ENCODE measurements at places on chromosomes 3 and 15.

DNA sequence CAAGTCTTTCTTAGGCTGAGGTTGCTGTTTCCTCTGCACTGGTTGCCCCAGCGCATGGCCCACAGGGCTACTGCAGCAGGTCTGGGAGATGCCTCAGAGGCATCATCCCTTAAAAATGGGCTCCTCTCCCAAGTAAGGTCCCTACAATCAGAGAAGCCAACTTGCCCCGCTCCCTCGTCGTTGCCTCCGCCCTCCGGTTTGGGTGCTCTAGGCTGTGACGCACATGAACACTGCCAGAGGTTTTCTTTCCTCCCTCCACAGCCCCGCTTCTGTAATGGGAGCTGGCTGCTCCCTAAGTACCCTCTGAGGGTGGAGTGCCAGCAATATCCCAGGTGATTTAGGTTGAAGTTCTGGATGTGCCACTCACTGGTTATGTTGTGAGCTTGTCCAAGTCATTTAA lies 14.0 kb downstream of the MAGEF1 start:
- no peak for DNase-seq

GRCh38 chr15:89747708-89748682 lies 3.1 kb downstream of the MESP1 start:
- DNase-seq: no peak

GRCh38 chr15:51678096-51678495 lies 3.2 kb upstream of the SCG3 start:
- DNase-seq: no peak

DNA sequence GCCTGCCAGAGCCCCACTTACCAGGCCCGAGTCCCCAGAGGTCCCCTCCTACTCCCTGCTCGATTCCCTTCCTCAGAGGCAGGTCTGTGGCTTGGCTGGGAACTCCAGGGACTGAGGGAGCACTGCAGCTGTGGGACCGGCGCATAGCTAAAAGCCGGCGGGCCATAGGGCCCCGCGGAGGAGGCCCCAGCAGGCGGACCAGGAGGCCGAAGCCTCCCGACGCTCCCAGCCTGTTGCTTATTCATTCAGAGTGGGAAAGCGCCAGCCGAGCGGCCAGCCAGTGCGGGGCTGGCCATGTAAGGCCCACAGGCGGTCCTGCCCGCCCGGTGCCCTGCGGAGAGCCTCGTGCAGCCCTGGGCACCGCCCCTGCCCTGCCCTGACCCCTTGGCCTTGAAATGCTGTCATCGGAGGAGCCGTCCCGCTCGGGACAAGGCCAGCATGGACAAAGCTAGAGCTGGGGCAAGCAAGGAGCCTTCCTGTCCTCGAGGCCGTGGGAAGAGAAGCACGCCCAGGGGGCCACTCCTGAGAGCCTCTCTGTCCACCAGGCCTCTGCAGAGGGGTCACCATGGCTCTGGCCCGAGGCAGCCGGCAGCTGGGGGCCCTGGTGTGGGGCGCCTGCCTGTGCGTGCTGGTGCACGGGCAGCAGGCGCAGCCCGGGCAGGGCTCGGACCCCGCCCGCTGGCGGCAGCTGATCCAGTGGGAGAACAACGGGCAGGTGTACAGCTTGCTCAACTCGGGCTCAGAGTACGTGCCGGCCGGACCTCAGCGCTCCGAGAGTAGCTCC lies at the start of gene LOXL1:
Gene LOXL1 (plus strand): TSS at position 244 of the 784 bp plus-strand sequence. CDS start 322 bp downstream, at position 566.
- no peak for DNase-seq

- DNase-seq: peak; percentile 77
Measured at GRCh38 chr15:98955331-98955730, 52.3 kb downstream of the PGPEP1L start.

DNA sequence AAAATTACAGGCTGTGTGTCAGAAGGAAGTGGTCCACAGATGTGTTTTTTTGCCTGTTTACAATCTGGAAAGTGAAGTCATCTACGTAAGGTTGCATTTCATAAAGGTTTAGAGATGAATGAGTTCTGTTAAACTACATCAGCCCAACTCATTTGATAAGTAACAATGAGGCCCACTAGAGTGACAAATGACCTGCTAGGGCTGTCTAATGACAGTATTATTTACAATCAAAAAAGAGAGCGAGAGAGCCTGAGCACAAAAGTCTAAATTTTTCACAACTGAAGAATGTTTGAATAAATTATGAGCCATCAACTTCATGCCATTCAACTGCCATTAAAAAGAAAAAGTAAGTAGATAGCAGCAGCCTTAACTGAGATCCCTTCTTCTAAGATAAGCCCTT lies 135.7 kb upstream of the TBL1XR1 start:
- DNase-seq: no peak

GRCh38 chr3:38487323-38487722 lies 8.8 kb upstream of the EXOG start:
- no peak for DNase-seq

Measured in putamen (tissue), 1 donor.